ENCODE measurements at places on chromosomes 12 and 14.
A peak's percentile ranks its signal among the peaks of the same experiment; 100 is the strongest.

- no peak for DNase-seq
Observed at GRCh38 chr12:20800160-20800559, 10.3 kb upstream of the SLCO1B3 start.

DNA sequence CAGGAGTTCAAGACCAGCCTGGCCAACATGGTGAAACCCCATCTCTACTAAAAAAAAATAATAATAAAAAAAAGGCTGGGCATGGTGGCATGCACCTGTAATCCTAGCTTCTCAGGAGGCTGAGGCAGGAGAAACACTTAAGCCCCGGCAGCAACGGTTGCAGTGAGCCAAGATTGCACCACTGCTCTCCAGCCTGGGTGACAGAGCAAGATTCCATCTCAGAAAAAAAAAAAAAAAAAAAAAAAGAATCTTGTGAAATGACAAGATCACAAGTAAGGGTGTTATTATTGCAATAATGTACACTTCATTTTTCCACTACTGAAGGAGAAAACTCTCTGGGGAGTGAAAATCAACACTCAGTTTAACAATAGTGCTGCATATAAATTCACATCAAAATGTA lies 8.8 kb upstream of the PTGR2 start:
- no peak for DNase-seq

- DNase-seq: no peak
Observed at GRCh38 chr12:113366827-113367226, 8.4 kb downstream of the PLBD2 start.

- no peak for DNase-seq
Observed at GRCh38 chr12:6249580-6249979, 49.4 kb downstream of the CD9 start.

GRCh38 chr14:34944744-34945143 lies 38.0 kb upstream of the SRP54 start:
- no peak for DNase-seq

- DNase-seq: no peak
Observed at GRCh38 chr12:112322882-112323547, 59.2 kb downstream of the HECTD4 start.

GRCh38 chr14:99899578-99900178 lies 106.5 kb downstream of the EML1 start:
- DNase-seq: no peak

DNA sequence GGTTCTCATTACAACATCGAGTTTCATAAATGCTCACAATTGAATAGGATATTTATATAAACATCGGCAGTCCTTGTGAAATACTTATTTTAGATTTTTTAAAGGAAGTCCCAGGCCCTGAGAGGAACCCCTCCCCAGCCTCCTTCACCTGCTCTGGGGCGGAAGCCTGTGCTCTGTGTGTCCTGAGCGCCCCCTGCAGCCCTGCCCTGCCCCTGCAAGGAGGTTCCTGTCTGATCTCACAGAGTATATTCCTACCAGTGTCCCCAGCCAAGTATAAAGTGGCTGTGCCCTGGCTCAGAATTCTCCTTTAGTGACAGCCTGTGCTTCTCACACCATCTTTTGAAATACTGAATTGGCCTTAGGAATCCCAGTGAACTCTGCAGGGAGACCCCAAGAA lies 659.5 kb downstream of the TMEM121 start:
- DNase-seq: no peak

- peak; percentile 50 for DNase-seq
Observed at GRCh38 chr14:38616959-38617358, 361.1 kb upstream of the CLEC14A start.

GRCh38 chr12:128991716-128992115 lies 138.4 kb downstream of the GLT1D1 start:
- no peak for DNase-seq

- no peak for DNase-seq
Observed at GRCh38 chr12:89765959-89766824, 57.6 kb upstream of the ATP2B1 start.

DNA sequence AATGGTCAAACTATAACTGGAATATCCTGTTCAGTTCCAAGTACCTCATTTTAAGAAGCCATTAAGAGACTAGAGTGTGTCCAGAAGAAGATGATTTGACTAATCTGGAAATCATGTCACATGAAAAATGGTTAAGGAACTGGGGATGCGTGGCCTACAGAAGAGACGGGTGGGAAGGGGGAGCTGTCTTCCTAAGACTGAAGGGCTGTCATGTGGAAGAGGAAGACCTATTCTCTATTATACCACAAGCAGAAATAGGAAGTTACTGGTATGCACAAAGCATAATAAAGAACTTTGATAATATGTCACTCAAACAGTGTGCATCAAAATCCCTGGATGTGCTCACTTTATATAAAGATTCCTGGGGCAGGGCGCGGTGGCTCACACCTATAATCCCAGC lies 50.3 kb downstream of the HECTD4 start:
- no peak for DNase-seq

GRCh38 chr14:73723406-73723796 lies 9.2 kb upstream of the PNMA1 start:
- DNase-seq: no peak

DNA sequence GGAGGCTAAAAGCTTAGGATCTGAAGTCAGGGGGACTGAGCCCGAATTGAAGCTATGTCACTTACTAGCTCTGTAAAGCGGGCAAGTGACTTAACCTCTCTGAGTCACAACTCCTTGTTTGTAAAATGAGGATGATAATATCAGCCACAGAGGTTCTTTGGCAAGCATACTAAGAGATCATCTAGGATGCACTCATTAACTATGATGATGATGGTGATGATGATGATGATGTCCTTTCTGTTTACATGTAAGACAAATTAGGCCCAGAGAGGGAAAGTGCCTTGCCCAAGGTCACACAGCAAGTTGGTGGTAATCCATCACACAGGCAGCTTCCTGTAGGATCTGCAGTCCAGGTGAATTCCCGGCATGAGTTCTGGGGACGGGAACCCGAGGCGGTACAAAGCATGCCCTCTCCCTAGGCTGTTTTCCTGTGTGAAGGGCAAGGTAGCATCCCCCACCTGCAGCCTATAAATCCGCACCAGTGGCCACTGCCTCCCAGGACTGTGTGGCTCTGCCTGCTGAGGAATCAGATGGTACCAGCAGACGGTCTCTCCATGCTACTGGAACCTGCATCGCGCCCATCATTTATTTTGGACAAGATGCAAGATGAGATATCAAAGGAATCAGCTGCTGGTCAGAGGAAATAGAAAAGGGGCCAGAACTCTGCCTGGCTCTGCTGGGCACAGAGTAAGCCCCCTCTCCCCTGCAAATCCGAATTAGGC lies 55.2 kb downstream of the MAP1LC3B2 start:
- DNase-seq: no peak

DNA sequence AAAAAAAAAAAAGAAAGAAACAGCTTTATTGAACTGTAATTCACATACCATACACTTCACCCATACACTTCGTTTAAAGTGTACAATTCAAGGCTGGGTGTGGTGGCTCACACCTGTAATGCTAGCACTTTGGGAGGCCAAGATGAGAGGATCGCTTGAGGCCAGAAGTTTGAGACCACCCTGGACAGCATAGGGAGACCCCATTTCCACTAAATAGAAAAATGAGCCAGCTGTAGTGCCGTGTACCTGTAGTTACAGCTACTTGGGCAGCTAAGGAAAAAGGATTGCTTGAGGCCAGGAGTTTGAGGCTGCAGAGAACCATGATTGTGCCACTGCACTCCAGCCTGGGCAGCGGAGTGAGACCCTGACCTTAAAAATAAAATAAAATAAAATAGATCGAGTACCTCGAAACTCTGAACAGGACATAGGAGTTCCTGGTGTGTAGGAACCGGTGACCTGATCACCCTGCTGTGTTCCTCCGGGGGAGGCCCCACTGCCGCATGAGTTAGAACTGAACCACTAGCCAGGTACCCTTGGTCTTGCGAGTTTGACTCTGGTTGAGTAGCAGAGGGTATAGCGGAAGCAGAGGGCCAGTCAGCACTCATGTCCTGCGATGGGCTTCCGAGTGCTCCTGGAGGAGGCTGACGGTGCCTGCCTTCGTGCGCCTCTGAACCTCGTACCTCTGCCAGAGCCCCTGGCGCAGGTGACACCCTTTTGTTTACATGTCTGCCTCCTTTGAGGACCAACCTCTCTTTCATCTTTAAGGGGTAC lies 80.0 kb downstream of the B4GALNT3 start:
- DNase-seq: no peak

- no peak for DNase-seq
Observed at GRCh38 chr14:69087061-69087461, 65.9 kb downstream of the DCAF5 start.

GRCh38 chr14:73829526-73830431 lies 21.9 kb upstream of the PTGR2 start:
- DNase-seq: no peak

DNA sequence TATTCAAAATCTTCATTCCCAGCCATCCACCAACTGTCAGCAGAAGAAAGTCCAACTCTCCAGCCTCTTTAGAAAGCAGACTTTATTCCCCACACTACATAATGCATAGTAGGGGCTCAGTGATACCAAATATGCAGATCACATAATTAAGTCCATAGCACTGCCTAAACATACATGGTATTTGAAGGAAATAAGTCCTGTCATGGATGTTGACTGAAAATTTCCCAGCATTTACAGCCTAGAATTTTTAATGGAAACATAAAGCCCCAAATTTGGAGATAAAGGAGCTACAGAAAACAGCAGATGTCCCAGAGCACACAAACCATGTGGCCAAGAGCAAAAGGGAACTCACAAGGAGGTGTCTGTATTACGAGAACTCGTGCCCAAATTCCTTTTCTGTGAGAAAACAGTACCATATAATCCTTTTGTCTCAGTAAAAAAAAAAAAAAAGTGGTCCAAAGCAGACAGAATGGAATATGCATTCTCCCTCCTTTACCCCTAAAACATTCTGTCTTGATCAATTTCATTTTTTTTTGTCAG lies 920.5 kb downstream of the NRXN3 start:
- no peak for DNase-seq

DNA sequence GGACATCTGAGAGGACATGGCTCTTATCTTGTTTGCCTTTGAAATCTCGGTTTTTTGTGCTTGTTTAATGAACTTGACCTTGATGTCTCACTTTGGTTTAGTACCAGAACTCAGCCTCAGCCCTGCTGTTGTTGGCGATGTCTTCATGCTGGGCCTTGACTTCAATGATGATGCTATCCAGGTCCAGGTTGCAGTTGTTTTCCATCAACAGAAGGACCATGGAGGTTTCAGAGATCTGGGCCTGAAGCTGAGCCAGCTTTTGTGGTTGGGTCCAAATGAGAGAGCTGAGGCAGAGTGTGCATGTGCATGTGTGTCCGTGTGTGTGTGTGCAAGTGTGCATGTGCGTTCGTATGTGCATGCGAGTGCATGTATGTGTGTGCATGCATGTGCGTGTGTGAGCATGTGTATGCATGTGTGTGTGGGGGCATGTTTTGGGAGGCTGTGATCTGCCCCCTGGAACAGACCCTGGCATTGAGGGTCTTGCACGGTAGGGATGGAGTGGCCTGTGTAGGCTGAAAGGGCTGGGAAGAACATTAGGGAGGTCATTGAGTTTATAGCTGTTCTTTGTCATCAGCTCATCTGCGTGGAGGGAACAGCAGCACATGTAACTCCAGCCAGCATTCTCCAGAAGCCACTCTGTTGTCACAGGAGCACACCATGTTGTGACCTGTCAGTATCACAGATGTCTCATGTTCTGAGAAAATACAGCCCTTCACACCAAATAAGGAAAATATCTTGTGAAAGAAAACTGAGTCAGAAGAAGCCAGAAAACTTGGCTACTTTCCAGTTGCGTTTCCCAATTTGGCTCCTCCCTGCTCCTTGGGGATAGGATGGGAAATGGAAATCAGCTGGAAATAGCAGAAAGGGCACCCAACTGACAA lies 10.0 kb upstream of the KRT82 start:
- no peak for DNase-seq

- no peak for DNase-seq
Observed at GRCh38 chr14:74488786-74489397, 4.2 kb downstream of the NPC2 start.

DNA sequence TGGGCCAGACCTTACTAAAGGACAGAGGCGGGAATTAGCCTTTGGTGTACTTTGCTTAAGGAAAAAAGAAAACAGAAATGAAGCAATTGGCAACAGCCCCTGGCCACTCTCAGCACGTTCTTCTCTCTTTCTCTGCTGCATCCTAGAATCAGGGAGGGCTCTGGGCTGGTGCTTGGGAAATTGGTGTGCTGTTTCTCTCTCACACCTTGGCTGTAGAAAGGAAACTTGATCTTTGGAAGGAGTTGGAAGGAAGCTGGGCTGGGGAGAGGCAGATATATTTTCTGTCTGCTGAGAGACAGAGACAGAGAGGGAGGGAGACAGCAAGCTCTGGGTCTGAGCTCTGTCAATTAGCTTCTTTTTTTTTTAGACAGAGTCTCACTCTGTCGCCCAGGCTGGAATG lies 27.4 kb downstream of the NOS1 start:
- no peak for DNase-seq

- no peak for DNase-seq
Observed at GRCh38 chr12:92995258-92995903, 66.3 kb upstream of the EEA1 start.

DNA sequence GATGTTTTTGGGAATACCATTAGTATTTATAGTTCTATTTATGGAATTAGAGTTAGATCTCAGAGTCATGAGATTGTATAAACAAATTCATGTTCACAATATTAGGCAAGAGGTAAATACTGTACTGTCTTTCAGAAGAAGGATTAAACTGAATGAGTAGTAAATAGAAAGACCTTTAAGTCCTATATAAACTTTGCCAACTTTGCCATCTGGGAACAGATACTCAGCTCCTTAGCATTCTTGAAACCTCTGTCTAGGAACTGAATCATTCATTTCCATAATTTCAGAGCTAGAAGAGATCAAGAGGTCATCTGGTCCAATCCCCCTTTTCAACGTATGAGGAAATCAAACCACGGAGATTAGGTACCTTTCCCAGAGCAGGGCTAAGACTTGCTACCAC lies 141.1 kb downstream of the CAND1 start:
- DNase-seq: no peak

GRCh38 chr14:24909523-24910302 lies 140.2 kb downstream of the STXBP6 start:
- no peak for DNase-seq

DNA sequence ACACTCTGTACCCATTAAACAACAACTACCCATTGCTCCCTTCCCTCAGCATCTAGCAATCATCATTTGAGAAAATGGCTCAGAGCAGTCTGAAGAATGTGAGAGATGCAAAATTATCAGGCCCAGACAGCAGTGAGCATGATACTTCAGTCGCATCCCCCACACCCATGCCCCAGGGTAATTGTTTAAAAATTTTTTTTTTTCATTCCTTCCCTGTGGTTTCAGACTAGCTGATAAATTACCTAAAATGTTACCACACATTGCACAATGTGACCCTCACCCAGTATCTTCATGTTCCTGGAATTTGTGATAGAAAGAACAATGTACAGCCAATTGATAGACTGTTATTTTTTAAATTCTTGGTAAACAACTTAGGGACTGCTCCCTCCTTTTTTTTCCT lies 11.3 kb upstream of the USP15 start:
- DNase-seq: no peak
